ENCODE measurements at places on chromosomes 12 and 14. TPM values are rescaled to one million over a fixed set of nuclear protein-coding genes. Genes with fewer than 3 reads are reported as not detected.

GRCh38 chr12:54956322-54956721, 28.2 kb downstream of the TESPA1 start:
- no peak for DNase-seq

The PIK3C2G gene
- total RNA-seq: 24.0 TPM

DNA sequence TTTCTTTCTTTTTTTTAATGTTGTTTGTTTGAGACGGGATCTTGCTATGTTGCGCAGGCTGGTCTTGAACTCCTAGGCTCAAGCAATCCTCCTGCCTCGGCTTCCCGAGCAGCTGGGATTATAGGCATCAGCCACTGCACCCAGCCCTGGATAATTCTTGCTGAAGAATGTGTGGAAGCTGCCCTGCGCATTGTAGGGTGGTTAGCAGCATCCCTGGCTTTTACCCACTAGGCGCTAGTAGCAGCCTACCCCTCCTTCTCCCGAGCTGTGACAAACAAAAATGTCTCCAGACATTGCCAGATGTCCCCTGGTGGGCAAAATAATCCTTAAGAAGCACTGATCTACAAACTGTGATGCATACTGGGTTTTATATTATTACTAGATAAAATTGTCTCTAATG, 6.6 kb downstream of the DCAF4 start:
- DNase-seq: no peak

GRCh38 chr12:24760162-24760561, 188.7 kb downstream of the BCAT1 start:
- DNase-seq: peak; percentile 63

DNA sequence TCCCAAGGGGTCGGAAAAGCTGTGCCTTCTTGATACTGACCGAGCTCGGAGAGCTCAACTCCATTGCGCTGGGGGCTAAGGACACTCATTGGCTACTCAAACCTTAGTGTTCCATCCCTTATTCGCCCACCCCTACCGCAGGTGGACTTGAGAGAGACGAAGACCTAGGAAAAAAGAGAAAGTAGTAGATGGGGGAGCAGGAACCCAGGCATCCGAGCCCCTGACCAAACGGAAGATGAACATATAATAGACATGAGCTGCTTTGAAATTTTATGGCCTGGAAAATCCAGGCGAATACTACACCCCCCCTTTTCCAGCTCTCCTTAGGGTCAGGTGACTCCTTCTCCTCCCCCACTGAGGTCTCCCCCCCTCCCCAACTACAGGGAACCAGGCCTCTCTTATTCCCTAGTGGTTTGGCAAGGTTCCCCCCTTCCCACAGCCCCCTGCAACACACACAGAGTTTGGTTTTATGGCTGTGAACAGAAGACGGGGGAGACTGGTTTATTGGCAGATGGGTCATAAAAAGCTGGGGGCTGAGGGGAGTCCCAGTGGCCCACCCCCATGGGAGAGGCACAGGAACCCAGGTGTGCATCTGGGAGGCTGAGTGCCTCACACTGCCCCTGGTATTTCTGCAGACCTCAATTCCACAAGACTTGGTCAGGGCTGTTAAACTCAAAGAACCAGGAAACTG, 1.6 kb downstream of the GDF11 start:
- no peak for DNase-seq

GRCh38 chr14:103516426-103517173, 6.0 kb downstream of the CKB start:
- no peak for DNase-seq

DNA sequence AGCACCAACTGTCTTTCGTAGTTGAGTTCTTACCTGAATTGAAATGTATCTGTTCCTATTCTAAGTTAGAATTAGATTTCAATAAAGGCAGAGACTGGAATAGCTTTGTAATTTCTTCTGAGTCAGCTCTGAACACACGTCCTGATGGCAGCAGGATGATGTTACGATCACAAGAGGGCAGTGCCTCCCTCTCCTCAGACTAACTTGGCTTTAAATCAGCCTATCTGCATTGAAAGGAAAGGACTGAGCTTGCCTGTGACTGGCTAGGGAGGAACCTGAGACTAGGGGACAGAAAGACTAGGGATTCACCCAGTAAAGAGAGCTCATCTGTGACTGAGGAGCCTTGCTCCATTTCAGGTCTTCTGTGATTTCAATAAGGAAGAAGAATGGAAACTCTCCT, 323.7 kb upstream of the OR4E1 start:
- DNase-seq: peak; percentile 24

The PMCH gene
- total RNA-seq: not detected

GRCh38 chr14:96269359-96269710, 13.3 kb downstream of the BDKRB1 start:
- no peak for DNase-seq

GRCh38 chr14:32818581-32818980, 120.1 kb upstream of the NPAS3 start:
- DNase-seq: no peak

DNA sequence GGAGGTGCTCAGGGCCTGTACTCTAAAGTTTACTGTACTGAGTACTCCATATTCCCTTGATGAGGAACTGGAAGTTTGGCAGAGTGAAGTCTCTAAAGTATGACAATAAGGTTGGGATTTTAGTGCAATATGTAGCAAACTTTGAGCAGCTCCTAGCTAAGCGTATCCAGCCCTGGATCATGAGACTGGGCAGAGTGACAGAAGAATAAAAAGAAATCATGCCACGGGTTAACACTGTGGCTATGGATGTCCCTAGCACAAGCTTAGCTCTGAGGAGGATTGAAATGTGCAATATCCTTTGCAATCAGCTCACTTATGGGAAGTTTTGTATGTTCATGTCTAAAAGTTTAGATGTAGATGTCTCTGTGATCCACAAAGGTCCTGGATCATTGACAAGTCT, 114.1 kb downstream of the SMOC1 start:
- DNase-seq: no peak

- DNase-seq: no peak
Measured at GRCh38 chr12:23810329-23810902, 139.1 kb downstream of the SOX5 start.
